Endothelial cell of umbilical vein (primary cell): ENCODE measurements at places on chromosomes 2 and 18. TPM values are rescaled to one million over a fixed set of nuclear protein-coding genes. Genes with fewer than 3 reads are reported as not detected.

GRCh38 chr18:32509111-32509510, 38.4 kb upstream of the GAREM1 start:
- no peaks in the 10 kb centered on the region for H3K4me1 ChIP-seq
- DNase-seq, result no peak
- no peak overlapping the region for H3K27ac ChIP-seq
- no peak overlapping the region for H3K4me3 ChIP-seq

- H3K36me3 ChIP-seq, result no peaks in the 10 kb centered on the region
- no peaks in the 10 kb centered on the region for H3K4me1 ChIP-seq
- no peak overlapping the region for H3K27ac ChIP-seq
- H3K4me3 ChIP-seq, result no peak overlapping the region
- peak; percentile 59 for DNase-seq
Observed at GRCh38 chr2:157898591-157898996, 22.5 kb upstream of the ACVR1 start.

GRCh38 chr2:64763126-64763525, 109.4 kb upstream of the SERTAD2 start:
- H3K4me3 ChIP-seq, result no peak overlapping the region
- no peak for DNase-seq
- no peaks in the 10 kb centered on the region for H3K27me3 ChIP-seq
- H3K36me3 ChIP-seq, result no peaks in the 10 kb centered on the region
- H3K4me1 ChIP-seq, result peaks cover 5% of the 10 kb centered on the region
- no peak overlapping the region for H3K27ac ChIP-seq

DNA sequence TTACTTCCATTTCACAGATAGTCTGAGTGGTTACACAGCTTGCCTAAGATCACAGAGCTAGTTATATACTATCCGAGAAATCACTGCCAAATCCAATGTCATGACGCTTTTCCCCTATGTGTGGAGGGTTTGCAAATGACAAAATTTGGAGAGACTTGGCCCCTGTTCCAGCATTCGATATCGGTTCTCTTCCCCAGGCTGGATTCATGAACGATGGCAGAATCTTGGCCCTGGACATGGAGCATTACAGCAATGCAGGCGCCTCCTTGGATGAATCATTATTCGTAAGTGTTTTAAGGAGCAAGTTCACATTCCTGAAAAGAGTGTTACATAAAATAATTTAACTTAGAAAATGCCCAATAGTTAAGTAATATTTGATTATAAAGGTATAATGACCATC, 55.1 kb downstream of the AOX1 start:
- H3K27ac ChIP-seq, result no peak overlapping the region
- H3K36me3 ChIP-seq, result no peaks in the 10 kb centered on the region
- DNase-seq, result no peak
- no peaks in the 10 kb centered on the region for H3K4me1 ChIP-seq
- no peak overlapping the region for H3K4me3 ChIP-seq

DNA sequence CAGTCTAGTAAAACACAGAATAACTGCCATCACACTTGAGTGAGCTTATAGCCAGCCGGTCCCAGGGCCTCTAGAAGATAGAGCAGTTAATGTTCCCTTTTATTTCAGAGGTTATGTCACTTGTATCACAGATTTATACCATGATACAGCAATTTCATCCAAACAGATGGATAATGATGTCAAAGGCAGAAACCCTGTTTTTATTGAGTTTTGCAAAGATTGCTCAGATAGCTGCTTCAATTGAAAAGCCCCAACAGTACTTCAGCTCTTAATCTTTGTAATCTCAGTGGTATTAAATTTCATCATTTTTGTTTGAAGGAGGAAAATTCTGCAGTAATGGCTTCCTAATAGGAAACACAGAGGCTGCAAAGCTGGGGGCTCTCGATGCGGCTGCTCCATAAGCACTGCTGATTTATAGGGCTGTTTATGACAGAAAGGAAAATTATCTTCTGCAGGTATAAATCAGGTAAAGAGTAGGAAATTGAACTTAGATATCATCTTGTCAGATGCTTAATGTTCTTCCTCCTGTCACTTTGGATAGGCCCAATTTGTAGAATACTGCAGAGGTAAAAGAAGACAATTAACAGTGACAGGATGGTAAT, 112.3 kb downstream of the LNPK start:
- H3K36me3 ChIP-seq, result no peaks in the 10 kb centered on the region
- DNase-seq, result no peak
- no peak overlapping the region for H3K27ac ChIP-seq
- H3K27me3 ChIP-seq, result peaks cover 2% of the 10 kb centered on the region
- no peak overlapping the region for H3K4me3 ChIP-seq

DNA sequence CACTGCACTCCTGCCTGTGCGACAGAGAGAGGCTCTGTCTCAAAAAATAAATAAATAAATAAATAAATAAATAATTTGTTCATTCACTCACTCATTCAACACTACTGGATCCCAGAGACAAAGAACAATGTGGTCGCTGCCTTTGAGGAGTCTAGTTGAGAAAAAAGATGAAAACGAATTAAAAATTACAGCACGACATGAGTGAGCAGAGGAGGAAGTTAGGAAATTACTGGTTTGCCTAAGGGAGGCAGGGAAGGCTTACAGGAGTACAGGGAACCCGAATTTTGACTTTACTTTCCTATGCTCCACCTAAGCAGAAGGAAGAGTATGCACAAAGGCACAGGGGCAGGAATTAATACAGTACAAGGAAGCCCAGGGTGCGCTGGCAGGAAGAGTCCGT, 4.2 kb upstream of the KCMF1 start:
- DNase-seq, result no peak
- H3K4me3 ChIP-seq, result no peak overlapping the region
- H3K27me3 ChIP-seq, result no peaks in the 10 kb centered on the region
- peaks cover 14% of the 10 kb centered on the region for H3K4me1 ChIP-seq
- H3K27ac ChIP-seq, result no peak overlapping the region

GRCh38 chr18:9055185-9055584, 47.3 kb upstream of the NDUFV2 start:
- H3K36me3 ChIP-seq, result no peaks in the 10 kb centered on the region
- H3K4me3 ChIP-seq, result no peak overlapping the region
- peak; percentile 81 for DNase-seq
- no peak overlapping the region for H3K27ac ChIP-seq
- H3K27me3 ChIP-seq, result no peaks in the 10 kb centered on the region

GRCh38 chr2:178385595-178386148, 65.3 kb downstream of the PRKRA start:
- no peaks in the 10 kb centered on the region for H3K27me3 ChIP-seq
- no peak for DNase-seq
- H3K27ac ChIP-seq, result no peak overlapping the region
- H3K4me3 ChIP-seq, result no peak overlapping the region
- H3K36me3 ChIP-seq, result no peaks in the 10 kb centered on the region

Gene PSD4
- 0.09 and 0.24 TPM in 2 replicates for total RNA-seq

Gene SPEG
- total RNA-seq, result 0.21 and 0.84 TPM in 2 replicates

Gene CYP27C1
- total RNA-seq, result not detected in 2 replicates

Gene ZBTB14
- total RNA-seq, result 13.0 and 13.7 TPM in 2 replicates
